ENCODE measurements at places on chromosomes 12 and 14. TPM values are rescaled to one million over a fixed set of nuclear protein-coding genes. Genes with fewer than 3 reads are reported as not detected.

METTL3 gene
- 79.6 TPM for total RNA-seq

TAMALIN gene
- 16.0 TPM for total RNA-seq

HOXC4 gene
- total RNA-seq, result 2.3 TPM

SLC25A47 gene
- total RNA-seq, result not detected

GSC gene
- total RNA-seq, result 9.8 TPM
